ENCODE measurements at places on chromosomes 5 and 9.

DNA sequence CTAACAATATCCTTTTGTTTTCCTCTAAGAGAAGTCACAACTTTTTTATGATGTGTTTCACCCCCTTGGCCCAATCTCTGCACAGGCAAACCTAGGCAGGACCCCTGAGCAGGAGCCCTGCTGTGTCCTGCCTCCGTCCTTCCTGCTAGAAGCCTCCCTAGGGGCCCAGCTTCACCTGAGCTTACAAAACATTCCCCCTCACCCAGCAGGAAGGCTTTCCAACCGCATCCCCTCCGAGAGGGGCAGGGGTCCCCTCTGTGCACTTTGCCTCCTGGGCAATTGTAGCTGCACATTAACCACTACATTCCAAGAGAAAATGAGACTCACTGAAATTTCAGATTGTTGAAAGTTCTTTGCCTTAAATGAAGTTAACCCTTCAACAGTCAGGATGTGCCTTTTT, 176.2 kb downstream of the IRX2 start:
- no peak for DNase-seq

- DNase-seq: no peak
Observed at GRCh38 chr5:146048994-146049703, 56.2 kb downstream of the PLAC8L1 start.

DNA sequence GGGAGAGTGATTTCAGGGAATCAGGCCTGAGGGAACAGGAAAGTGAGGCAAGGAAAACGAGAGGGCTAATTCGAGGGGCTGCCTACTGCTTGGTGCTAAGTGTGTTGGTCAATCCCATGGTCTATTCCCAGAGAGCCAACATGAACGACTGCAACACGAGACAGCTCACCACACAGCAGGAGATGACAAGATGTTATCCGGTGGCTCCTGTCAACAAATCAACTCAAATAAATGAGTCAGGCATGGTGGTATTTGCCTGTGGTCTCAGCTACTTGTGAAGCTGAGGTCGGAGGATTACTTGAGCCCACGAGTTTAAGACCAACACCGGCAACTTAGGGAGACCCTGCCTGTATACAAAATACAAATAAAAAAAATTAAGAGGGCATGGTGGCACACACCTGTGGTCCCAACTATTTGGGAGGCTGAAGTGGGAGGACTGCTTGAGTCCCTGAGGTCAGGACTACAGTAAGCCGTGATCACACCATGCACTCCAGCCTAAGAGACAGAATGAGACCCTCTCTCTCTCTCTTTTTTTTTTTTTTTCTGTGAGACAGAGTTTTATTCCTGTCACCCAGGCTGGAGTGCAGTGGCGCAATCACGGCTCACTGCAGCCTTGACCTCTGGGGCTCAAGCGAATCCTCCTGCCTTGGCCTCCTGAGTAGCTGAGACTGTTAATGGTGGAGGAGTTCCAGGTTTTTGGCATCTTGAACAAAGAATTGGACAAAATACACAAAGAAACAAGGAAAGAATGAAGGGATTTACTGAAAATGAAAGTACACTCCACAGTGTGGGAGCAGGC, 9.0 kb upstream of the FAF2 start:
- no peak for DNase-seq

DNA sequence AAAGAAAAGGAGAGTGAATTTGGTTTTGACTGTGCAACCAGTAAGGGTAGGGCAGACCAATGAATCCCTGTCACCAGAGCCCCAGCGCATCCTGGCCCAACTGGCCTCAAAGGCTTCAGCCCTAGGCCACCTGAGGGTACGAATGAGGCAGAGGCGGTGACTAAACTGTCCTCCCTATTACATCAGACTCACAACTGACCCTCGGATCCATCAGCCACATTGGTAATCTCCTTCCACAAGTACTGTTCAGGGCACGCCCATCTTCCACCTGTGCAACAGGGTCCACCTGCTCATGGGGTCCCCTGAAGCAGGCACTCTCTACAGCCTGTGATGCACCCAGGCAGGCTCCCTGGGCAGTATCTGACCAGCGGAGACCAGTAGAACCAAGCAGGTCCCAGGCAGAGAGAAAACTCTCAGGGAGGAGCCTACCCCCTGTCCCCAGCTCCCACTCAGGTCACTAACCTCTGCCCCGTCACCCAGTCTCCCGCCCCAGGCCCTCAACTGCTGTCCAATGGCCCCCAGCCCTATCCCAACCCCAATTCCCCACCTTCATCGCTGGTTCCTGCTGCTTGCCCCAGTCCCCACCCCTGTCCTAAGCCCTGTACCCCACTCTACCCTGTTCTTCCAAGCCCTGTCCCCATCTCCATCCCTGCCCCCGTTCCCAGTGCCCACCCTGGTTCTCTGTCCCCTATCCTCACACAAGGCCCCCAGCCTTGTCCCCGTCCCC, 904 bp downstream of the EDF1 start:
- DNase-seq: no peak
